ENCODE measurements at places on chromosomes 7 and 10.

- DNase-seq, result no peak
Observed at GRCh38 chr10:44244745-44245600, 139.9 kb downstream of the CXCL12 start.

DNA sequence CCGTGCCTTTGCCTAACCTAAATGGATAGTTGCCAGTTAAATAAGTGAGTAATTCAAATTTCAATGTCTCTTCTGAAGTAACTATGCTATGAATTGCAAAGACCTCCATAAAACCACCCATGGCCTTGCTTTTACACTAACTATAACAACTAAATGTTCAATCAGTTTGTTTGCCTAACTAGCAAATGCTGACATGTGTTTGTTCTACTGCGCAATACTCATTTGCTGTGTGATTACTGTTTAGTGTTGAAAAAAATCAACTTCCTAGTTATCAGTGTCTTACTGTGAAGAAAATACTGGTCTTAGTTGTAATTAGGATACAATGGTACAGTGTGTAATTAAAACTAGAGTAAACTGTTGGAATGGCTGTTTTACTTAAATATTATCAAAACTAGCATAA, 47.3 kb upstream of the GATAD1 start:
- DNase-seq, result no peak

GRCh38 chr7:110929480-110930249, 161.3 kb upstream of the LRRN3 start:
- no peak for DNase-seq

DNA sequence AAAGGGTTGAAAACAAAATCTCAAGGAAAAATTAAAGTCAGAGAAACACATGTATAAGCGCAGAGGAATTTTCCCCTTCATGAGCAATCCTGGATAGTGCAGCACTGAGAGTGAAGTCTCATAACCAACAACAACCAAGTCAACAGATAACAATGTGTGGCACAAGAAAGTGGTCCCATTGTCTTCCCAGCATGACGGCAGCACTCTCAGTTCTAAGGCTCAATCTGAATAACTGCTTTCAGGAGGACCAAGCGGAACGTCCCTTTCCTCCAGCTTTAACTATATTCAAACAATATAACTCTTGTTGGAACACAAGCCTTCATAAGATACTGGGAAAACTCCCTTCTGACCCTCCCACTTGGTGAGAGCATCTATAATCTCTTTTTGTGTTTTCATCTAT, 137.9 kb downstream of the RAPGEF5 start:
- no peak for DNase-seq

GRCh38 chr7:23473844-23474093, 3.5 kb upstream of the IGF2BP3 start:
- peak; percentile 64 for DNase-seq

DNA sequence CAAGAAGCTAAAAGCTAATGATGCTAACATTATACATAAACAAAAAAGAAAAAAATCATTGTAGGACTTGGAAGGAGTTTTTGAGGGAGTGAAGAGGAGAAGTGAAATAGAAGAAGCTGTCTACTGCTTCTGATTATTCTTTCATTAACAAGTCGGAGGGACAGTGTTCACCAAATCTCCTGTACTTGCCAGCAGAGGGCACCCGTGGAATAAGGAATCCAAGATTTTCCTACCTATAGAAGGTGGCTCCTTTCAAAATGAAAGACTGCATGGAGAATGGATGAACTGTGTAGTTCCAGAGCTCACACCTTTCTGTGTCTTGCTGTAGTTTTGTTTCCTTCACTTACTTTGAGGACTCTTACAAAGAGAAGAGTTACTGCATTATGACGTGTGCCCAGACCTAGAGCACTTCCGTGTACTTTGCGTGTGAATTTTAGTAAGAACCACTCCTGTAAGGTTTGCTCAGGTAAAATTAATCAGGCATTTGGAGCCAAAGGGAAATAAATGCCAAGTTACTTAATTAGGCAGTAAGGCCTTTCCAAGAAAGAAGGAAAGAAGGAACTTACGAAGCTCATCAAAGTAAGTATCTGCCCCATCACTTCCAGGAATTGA, 145.1 kb downstream of the SEMA3D start:
- peak; percentile 18 for DNase-seq

DNA sequence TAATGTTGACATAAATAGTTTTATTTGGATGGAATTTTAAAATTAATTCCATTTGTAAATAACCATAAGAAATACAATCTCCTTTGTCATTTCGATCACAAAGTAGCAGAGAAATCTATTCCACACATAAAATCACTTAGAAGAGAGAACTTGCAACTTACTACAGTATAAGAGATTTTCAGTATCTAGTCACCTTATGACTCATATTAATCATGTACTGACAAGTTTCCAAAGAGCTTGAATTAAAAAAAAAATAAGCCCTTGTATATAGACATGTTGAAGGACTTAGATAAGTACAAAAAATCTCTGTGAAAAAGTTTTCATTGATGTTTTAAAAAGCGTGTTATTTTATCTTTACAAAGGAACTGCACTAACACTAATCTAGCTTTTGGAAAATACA, 207.1 kb upstream of the ETV1 start:
- DNase-seq, result no peak

DNA sequence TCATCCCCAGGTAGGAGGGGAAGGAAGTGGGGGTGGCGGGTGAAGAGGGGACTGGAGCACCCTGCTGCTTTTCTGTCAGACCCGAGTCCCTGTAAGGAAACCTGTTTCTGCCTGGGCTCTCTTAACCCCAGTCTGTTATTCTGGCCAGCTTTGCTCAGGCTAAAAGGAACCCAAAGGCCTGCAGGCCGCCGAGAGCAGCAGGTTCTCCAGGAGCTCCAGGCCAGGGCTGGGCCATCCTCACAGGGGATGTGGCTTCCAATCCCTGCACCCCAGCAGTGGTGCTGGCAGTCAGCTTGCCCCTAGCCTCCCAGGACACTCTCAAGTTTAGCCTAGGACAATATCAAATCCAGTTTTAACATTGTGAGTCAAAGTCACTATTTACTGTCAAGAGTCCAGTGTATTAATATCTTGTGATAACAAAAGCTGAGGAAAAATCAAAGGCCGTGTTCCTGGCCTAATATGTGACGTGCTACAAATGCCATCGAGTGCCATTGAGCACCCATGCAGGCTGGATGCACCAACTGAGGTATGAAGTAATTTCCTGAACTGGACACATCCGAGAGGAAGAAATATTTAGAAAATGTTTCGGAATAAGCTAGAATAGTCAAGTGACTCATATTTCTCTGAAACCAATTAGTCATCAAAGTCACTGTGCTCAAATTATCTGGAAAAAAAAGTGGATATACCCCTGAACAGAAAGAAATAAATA, 7.0 kb downstream of the PKD1L1 start:
- DNase-seq, result no peak

GRCh38 chr7:37118004-37118403, 330.7 kb downstream of the ELMO1 start:
- no peak for DNase-seq

DNA sequence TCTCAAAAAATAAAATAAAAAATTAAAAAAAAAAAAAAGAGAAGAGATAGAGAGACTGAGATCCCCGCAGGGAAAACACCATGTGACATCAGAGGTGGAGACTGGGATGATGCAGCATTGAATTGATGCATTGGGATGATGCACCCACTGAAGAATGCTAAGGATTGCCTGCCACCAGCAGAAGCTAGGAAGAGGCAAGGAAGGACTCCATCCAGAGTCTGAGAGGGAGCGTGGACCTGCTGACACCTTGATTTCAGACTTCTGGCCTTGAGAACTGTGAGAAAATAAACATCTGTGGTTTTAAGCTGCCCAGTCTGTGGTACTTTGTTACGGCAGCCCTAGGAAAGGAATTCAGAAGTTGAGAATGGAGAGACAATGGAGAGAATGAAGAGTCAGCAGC, 89.8 kb upstream of the PRPS1L1 start:
- no peak for DNase-seq

DNA sequence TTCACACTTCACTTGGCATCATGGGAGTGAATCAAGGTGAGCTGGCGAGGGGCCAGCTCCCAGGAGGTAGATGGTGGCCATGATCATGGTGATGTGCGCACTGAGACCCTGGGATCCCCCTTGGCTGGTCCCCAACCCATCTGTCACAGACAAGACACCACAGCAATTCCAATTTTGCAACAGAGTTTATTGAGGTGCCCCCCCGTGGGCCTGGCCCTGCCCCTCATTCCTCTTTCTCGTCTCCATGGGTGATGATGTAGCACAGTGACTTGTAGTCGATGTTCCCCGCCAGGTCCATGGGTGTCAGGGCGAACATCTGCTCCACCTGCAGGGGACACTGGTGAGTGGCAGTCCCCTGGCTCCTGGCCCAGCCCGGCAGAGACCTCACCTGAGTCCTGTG, 2.4 kb downstream of the MYL7 start:
- no peak for DNase-seq

- DNase-seq, result peak; percentile 21
Observed at GRCh38 chr7:126803060-126803665, 449.6 kb downstream of the GRM8 start.

DNA sequence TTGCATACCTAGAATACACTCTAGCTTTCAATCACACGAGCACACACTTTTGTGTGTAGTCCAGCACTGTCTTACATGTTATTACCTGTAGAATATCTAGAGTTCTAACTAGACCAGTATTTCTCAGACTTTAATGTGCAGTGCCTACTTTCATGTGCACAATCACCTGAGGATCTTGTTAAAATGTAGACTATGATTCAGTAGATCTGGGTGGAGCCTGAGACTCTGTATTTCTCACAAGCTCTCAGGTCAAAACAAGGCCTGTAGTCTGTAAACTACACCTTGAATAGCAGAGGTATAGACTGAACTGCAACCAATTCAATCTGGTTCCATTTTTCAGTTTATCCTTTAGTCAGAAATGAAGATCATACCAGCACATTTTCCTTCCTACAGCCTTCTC, 11.1 kb downstream of the IFIT2 start:
- DNase-seq, result no peak

DNA sequence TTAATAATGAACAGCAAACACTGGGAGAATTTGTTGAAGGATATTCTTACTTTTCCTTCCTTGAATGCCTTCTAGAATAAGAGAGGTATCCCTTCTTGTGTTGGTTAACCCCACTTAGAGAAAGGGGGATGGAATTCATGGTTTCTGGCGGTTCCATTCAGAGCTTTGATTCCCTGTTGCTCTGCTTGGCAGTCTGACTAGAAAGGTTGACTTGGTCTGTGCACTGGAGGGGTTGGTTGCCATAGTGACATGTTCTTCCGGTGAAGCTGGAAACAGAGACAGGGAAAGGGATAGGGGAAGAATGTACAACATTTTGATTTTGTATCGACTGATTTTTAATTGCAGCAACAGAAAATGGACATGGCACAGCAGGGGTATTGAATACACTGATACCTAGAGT, 2.5 kb downstream of the TMEM178B start:
- peak; percentile 61 for DNase-seq

DNA sequence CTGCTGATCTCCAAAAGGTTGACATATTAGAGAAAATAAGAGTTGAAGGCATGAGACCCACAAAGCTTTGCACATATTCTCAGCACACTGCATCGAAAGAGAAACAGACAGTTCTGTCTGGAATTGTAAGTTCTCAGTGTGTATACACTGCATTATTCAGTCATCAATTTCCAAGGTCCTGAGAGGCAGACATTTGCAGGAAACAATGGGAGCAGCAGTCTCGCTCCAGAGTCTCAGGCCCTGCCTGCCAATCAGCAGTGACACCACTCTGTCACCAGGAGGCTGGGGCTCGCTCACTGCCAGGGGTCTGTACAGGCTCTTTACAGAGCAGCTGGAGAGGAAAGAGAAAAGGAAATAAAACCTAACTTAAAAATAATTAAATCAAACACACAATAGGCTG, 36.3 kb downstream of the JAZF1 start:
- DNase-seq, result no peak

DNA sequence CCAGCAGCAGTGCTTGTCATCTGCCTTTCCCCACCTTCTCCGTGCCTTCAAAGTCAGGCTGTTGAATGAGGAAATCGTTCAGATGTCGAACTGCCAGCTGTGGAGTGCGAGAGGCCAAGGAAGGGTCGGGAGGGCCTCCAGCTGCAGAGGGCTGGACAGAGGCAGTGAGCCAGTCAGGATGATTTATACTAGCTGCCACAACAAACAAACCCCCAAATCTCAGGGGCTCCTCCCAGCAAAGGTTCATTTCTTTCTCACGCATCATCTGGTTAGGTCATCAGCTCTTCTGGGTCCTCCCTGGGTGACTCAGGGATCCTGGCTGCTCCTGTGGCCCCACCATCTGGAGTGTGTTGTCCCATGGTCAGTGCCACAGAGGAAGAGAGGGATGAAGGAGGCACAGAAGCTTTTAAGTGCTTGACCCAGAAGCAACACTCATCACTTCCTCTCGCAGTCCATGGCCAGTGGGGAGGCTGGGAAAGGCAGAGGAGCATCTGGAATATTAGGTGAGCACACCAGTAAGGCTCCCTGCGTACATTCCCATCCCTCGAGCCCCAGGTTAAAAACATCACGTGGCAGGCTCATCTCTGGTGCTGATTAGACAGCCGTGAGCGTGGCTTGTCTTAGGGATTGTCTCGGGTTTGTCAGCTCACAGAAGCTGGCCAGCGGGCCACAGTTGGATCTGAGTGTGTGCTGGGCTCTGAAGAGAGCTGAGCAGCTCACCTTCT, 140.7 kb downstream of the RGS10 start:
- no peak for DNase-seq

GRCh38 chr10:7385114-7385513, 25.7 kb downstream of the SFMBT2 start:
- no peak for DNase-seq

- no peak for DNase-seq
Observed at GRCh38 chr7:82080254-82080927, 310.5 kb upstream of the HGF start.

DNA sequence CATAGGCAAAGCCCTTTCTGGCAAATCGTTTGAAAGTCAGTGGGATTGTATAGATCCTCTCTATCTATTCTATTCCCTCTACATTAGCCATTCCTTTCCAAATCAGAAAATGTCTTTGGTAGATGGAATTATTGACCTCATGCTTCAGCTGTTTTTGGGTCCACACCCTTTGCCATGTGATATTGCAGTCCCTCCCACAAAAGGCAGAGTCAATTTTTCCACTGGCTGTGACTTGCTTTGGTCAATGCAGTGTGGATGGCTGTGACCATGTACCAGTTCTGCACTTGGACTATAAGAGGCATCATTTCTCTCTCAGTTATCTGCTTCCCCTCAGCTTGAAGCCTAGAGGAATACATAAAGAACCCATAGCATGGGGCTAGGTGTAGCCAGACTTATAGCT, 332.9 kb downstream of the PTEN start:
- DNase-seq, result no peak

GRCh38 chr7:42552227-42552626, 315.2 kb upstream of the GLI3 start:
- no peak for DNase-seq

- no peak for DNase-seq
Observed at GRCh38 chr10:6292741-6293151, 90.0 kb downstream of the PFKFB3 start.

- no peak for DNase-seq
Observed at GRCh38 chr7:8035647-8036518, 67.3 kb downstream of the GLCCI1 start.

- DNase-seq, result peak; percentile 54
Observed at GRCh38 chr7:2873686-2874551, 29.8 kb upstream of the GNA12 start.
